ENCODE measurements at places on chromosomes 5 and 9. TPM values are rescaled to one million over a fixed set of nuclear protein-coding genes. Genes with fewer than 3 reads are reported as not detected.

NTNG2 gene
- total RNA-seq = not detected

CNTNAP3 gene
- 4.6 TPM for total RNA-seq

C5orf58 gene
- total RNA-seq = not detected

GRCh38 chr5:113245427-113246225, 189.2 kb downstream of the TSSK1B start:
- DNase-seq = no peak

- no peak for DNase-seq
Measured at GRCh38 chr9:23784962-23785361, 41.1 kb downstream of the ELAVL2 start.
